ENCODE measurements at places on chromosomes 5 and 9.

GRCh38 chr5:173963182-173963838, 25.7 kb upstream of the C5orf47 start:
- DNase-seq: no peak

GRCh38 chr5:136042665-136043121, 13.9 kb downstream of the TGFBI start:
- no peak for DNase-seq

DNA sequence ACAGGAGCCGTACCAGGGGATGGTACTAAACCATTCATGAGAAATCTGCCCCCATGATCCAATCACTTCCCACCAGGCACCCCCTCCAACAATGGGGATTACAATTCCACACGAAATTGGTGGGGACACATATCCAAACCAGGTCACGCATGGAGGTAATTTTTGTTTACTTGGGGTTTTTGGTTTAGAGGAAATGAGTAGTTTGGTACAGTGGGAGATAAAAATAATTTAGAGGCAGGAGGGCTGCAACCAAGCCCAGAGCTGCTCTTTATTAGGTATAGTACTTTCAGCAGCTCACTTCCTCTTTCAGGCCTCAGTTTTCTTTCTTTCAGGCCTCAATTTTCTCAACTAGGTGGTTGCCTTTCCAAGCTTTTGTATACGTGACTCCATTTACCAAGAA, 23.2 kb downstream of the PRUNE2 start:
- no peak for DNase-seq

DNA sequence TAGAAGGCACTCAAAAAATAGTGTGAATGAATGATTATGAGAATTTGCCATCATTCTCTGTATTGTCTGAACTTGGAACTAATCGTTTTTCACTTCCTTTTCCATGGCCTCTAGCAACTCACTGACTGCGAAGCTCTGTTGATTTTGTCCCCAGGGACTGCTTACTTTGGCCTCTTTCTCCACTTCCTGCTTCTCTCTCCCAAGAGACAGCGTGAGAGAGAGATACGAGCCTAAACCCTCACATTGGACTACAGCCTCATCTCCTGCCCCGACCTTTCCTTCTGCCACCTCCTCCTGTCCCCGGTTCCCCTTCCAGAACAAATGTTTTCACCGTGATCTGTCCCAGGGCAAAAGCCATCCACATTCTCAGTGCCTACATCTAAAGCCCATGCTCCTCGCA, 300.8 kb upstream of the PANK3 start:
- DNase-seq: no peak

DNA sequence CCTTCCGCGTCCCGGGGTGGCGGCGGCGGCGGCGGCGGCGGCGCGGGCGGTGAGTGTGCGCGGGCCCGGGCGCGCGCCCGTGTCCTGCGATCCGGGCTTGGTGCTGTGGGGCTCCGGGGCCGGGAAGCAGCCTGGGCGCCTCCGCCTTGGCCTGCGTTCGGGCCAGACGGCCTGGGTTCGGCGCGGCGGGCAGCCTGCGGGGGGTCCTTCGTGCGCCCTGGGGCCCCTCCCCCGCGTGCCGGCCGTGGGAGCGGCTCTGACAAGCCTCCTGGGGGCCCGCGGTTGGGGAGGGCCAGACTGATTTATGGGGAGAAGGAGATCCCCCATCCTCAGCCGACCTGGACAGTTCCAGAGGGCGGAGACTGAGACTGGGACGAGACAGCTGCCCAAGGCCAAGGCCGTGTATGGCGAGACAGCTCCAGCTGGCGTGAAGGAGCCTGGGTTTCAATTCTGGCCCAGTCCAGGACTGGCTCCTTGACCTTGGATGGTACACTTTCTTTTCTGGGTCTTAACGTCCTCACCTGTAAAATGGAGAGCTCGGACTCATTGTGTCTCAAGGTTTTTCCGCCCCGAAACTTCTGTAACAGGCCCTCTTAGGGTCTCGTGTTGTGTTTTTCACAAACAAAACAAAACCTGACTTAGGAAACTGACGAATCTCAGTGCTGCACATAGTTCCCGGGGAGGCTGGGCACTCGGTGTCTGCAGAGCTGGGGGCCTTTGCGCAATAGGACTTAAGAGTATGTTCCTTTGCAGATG, 603 bp downstream of the TMEM268 start:
- no peak for DNase-seq

- DNase-seq: no peak
These were observed 100.7 kb downstream of the DRD1 start for GRCh38 chr5:175343308-175343707.

DNA sequence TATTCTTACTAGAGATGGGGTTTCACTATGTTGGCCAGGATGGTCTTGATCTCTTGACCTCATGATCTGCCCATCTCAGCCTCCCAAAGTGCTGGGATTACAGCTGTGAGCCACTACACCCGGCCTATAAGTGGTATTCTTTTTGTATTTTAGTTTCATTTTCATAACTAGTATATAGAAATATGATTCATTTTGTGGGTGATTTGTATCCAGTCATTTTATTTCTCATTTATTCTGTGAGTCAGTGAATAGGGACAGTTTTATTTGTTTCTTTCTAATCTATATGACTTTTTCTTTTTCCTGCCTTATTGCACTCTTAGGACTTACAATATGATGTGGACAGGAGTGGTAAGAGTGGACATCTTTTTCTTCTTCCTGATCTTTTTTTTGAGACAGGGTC, 112.9 kb downstream of the AOPEP start:
- no peak for DNase-seq

Measured in kidney epithelial cell (primary cell).